ENCODE measurements at places on chromosomes 5 and 9. TPM values are rescaled to one million over a fixed set of nuclear protein-coding genes. Genes with fewer than 3 reads are reported as not detected.

TUSC1 gene
- total RNA-seq = 7.0 TPM

TLE1 gene
- 80.1 TPM for total RNA-seq

MCC gene
- 0.16 TPM for total RNA-seq

SLC6A19 gene
- 0.62 TPM for total RNA-seq

SCGB3A2 gene
- total RNA-seq = not detected

TAS2R1 gene
- not detected for total RNA-seq

GLRA1 gene
- not detected for total RNA-seq

OTP gene
- total RNA-seq = 0.09 TPM

GPRIN1 gene
- total RNA-seq = 9.2 TPM

DMRT3 gene
- not detected for total RNA-seq

REEP2 gene
- total RNA-seq = 5.8 TPM

LCN6 gene
- not detected for total RNA-seq

CD274 gene
- total RNA-seq = 1.3 TPM

LSM11 gene
- total RNA-seq = 2.4 TPM

SPAG8 gene
- 0.34 TPM for total RNA-seq

DRD1 gene
- 0.05 TPM for total RNA-seq

FGF1 gene
- 0.24 TPM for total RNA-seq

WNT8A gene
- total RNA-seq = not detected
